ENCODE measurements at places on chromosomes 5 and 9. TPM values are rescaled to one million over a fixed set of nuclear protein-coding genes. Genes with fewer than 3 reads are reported as not detected.

GRCh38 chr9:108704156-108704852 lies 151.5 kb downstream of the ACTL7B start:
- DNase-seq: peak; percentile 19

DNA sequence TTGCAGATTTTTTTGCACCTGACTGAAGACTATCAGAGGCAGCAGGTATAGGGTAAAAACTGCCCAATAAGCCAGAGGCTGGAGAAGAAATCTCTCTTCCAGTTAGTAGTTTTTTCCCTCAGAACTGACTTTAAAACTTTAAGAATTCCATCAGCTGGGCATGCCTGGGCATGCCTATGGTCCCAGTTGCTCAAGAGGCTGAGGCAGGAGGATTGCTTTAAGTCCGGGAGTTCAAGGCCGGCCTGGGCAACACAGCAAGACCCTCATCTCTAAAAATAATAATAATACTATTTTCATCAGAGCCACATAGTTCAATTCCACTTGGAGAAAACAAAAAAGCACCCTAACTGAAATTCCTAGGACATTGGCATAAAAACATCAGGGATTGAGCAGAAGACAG lies 30.3 kb downstream of the SUSD1 start:
- no peak for DNase-seq

- DNase-seq: no peak
Measured at GRCh38 chr5:39698838-39699560, 274.2 kb upstream of the DAB2 start.

- DNase-seq: no peak
Measured at GRCh38 chr9:110950041-110950645, 88.1 kb downstream of the LPAR1 start.

DNA sequence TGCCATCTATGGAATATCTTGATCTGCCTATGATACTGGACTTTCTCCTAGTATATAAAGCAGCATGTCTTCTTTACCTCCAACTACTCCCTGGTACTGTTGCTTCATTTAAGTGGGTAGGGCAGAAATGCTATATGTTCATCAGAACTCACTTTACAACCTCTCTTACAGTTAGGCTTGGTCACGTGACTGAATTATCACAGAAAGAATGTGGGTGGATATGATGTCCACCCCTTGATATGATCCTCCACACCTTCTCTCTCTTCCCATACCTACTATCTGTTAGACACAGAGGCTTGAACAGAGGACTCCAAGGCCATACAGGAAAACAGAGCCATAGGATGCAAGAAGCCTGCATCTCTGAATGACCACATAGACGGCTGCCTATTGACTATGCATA lies 19.8 kb downstream of the CRHBP start:
- no peak for DNase-seq

- no peak for DNase-seq
Measured at GRCh38 chr9:3361116-3361515, 164.7 kb downstream of the RFX3 start.

- DNase-seq: no peak
Measured at GRCh38 chr5:22057012-22057411, 796.1 kb downstream of the CDH12 start.

DNA sequence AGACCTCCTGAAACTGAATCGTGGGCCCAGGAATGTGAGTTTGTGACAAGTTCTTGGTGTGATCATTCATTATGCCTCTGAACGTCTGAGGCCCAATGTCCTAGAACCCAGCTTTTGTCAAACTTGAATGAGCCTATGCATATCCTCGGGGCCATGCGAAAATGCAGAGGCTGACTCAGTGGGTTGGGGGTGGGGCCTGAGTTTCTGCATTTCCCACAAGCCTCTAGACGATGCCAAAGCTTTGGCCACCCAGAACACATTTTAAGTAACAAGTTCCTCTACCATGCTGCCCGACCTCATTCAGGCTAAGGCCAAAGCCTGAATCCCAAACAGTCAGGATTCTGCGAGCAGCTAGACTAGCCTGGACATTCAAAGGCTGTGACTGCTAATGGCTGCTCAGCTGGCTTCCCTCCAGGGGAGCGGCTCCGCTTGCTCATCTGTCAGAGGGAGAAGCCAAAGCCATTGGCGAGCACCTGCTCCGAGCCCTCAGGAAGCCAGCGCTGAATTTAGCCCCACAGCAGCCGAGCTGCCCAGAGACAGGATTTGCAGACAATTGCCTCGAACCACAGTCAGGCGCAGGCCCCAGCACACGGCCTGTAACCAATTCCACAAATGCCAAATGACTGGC lies 177.5 kb downstream of the ZDHHC21 start:
- DNase-seq: no peak

PTGES gene
- 2.2 TPM for total RNA-seq

TERT gene
- not detected for total RNA-seq

DNA sequence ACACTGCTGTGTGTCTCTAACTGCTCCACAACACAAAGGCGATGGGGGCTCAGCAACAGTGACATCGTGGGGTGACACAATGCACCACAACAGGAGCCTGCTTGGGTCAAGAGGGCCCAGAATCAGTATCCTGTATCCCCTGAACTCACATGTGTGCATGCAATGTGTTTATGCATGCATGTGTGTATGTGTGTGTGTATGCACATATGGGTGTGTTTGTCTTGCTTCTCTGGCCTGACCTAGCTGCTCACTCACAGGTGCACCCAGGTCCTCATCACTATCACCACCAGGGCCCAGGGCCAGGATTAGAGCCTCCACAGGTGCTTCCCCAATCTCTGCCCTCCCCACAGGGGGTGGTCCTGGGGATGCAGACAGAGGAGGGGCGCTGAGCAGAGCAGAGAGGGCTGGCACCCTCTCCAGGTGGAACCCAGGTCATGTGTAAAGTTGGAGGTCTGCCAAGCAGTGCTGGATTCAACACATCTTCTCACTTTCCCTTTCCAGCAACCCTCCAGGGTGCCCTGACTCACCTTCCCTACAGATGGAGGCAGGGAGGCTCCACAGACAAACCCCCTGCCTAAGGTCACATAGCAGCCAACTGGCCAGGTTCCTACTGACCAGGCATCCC lies 18.1 kb upstream of the ZNF484 start:
- DNase-seq: no peak

DNA sequence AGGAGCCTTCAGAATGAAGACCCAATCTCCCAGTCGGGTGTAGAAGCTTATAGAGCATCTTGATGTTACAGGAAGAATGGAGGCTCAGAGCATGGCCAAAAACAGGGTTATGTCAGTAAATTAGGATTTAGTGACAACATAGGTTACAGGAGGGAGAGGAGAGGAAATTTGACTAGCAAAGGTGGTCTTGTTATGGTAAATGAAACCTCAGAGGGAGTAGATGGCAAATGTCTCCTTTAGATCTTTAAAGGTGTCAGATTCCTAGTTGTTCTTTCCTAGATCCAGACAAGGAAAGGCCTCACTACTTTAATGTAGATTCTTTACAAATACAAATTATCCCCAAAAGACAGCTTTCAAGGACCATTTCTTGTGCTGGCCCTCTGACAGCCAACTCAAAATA lies 465.0 kb downstream of the DMRTA1 start:
- no peak for DNase-seq

C7 gene
- 195 TPM for total RNA-seq

PDLIM4 gene
- 37.8 TPM for total RNA-seq

LCN2 gene
- total RNA-seq: not detected

- no peak for DNase-seq
Measured at GRCh38 chr5:92653730-92654461, 927.1 kb downstream of the NR2F1-AS1 start.

DNA sequence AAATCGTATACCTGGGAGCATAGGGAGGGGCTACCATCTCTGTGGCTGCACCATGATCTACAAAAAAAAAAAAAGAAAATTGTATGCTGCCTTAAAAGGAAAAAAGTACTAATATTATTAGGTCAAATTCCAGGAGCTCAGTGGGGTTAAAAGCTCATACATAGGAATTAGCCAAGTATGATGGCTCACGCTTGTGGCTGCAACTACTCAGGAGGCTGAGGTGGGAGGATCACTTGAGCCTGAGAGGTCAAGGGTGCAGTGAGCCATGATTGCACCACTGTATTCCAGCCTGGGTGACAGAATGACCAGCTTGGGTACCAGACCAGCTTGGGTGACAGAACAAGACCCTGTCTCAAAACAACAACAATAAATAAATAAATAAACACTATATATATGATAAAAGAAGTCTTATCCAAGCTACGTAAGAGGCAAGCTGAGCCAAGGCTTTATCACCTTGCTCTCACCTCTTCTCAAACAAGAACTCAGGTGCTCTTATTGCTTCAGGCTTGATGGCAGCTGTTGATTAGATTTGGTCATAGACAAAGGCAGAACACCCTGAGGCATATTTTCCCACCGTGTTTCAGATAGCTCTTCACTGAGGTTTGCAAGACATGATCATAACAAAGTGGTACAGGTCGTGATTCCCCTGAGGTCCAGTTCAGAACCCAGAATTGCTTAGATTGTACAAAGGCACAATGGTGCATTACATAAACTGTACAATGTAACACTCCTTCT lies 3.3 kb upstream of the FBXW11 start:
- no peak for DNase-seq

- DNase-seq: no peak
Measured at GRCh38 chr9:86352440-86353077, 1.7 kb downstream of the TUT7 start.

DNA sequence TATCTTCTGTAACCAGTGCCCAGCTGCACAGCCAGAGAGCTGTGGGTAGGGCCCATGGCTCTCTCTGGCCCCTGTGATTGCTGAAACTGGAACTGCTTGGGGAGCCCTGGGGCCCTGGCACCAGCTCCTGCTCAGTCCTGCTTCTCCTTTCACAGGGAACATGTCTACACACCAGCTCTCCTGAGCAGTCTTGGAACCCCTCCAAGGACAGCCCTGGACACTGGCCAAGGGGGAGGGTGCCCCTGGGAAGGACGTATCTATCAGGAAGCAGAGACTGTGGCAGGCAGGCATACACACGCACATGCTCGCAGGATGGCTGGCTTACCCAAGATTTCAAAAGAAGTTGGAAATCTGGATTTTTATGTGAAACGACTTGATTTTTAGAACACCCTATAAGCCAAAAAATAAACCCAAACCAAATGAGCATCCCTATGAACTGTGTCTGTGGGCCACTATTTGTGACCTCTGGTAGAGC lies 8.8 kb upstream of the TRAF1 start:
- DNase-seq: peak; percentile 96

GRCh38 chr5:18220631-18221030 lies 586.4 kb downstream of the TAF11L14 start:
- no peak for DNase-seq

- DNase-seq: no peak
Measured at GRCh38 chr5:131357739-131358561, 94.1 kb downstream of the CDC42SE2 start.

DNA sequence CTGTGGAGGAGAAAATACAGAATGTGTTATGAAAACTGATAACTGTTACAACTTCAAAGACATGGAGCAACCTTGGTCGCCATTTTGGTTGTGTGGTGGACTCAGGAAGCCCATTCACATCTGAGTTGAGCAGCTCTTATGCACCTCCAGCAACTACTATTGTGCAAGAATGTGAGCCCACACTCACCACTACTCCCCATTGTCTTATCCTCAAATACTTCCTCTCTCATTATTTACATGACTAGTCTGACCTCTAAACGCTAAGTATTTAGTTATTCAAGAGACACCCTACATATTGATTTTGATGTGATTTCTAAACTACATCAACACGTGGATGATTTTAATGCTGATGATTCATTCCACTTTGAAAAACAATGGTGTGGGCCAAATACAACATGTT lies 516.6 kb upstream of the CLINT1 start:
- no peak for DNase-seq

DNA sequence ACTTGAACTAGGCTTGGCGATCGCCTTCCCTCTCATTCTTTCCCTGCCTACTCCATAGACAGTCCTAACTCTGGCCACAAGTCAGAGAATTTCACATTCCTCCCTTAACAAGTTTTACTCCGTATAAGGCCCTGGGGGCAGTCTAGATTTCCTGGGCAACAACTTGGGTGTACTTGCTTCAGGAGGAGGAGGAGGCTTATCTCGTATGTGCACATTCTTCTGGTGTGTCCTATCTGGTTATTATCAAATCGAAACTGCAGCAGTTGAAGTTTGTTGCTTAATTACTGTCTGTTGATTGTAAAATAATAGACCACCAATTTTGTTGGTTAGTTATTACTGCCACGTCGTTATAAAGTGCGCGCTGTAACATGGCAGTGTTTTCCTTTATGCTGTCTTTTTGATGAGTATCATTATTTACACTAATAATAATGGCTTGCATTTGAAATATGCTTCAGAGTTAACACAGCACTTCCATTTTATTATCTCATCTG lies 42.0 kb downstream of the PIP5K1B start:
- no peak for DNase-seq

- peak; percentile 85 for DNase-seq
Measured at GRCh38 chr5:176810081-176810597, at the start of gene UNC5A. UNC5A (plus strand) TSS chr5:176810559; CDS start chr5:176810751, 192 bp downstream.

DNA sequence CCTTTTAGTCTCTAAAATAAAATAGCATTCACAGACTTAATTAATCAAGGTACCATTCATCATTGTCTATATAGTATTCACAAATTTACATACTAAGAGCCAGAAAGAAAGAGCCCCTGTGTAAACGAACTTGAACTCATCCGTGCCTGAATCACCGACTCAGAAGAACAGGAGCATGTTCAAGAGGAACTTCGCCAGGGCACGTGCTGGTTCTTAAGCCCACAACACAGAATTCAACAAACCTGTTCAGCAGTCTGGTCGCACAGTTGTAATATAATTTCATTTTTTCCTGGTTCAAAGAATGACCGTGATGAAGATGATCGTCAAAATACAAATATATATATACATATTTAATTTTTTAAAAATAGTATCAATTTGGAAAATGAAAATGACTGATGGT lies 141.9 kb downstream of the CETN3 start:
- no peak for DNase-seq
